ENCODE measurements at places on chromosomes 13 and 19.

GRCh38 chr13:74070513-74070912 is 63.7 kb downstream of the KLF12 start:
- DNase-seq: no peak

DNA sequence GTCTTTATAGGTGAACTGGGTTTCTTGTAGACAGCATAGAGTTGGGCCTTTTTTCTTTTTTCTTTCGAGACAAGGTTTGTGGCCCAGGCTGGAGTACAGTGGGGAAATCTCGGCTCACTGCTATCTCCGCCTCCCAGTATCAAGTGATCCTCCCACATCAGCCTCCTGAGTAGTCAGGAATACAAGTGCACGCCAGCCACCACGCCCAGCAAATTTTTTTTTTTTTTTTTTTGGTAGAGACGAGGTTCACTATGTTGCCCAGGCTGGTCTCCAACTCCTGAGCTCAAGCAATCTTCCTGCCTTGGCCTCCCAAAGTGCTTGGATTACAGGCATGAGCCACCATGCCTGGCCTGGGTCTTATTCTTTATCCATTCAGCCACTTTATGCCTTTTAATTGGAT is 5.1 kb upstream of the CALM3 start:
- DNase-seq: no peak

DNA sequence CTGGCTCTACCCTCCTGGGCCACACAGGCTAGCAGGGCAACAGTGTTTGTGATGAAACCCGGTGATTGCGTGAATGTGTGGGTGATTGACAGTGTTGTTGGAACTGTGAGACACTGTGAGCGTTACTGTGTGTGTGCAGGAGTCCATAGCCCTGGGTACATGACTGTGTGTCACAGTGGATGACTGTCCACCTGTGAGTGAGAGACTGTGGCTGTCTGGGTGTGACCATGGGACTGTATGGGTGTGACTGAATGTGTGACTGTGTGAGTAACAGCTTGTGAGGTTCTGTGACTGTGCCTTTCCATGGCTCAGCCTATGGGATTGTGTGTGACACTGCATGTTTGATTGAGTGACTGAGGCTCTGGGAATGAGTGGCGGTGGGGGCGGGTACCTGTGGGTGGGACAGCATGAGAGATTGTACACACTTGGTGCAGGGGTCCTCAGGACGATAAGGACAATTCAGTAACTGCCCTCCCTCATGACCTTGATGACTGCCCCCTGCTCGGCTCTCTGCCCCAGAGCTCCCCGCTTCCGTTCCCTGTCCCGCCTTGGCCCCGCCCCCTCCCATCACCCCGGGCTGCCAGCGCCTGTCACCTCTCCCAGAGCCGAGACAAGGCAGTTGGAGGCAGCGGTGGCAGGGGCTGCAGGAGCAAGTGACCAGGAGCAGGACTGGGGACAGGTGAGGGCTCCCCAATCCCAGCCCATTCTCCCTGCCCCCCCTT is at the start of gene GIPR:
GIPR (plus strand) TSS at position 602 of the 722 bp plus-strand sequence. CDS start 1,300 bp downstream, outside the sequence.
- peak; percentile 85 for DNase-seq

DNA sequence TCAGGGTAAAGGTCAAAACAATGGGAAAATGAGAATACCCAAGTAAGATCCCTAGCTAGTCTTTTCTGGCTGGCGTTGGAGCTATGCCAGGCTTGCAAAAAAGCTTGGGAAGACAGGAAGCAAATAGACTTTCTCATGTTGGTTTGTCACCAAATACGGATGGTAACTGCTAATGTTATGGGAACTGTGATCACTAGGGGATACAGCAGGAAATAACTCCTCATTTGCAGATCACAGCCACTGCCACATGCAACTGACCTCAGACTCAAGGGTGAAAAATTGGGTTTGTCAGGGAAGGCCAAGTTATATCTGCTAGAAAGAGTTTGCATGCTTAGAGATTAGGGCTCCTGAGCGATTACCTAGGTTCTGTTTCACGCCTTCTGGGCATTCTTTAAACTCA is 162.9 kb downstream of the NHLRC3 start:
- DNase-seq: no peak

DNA sequence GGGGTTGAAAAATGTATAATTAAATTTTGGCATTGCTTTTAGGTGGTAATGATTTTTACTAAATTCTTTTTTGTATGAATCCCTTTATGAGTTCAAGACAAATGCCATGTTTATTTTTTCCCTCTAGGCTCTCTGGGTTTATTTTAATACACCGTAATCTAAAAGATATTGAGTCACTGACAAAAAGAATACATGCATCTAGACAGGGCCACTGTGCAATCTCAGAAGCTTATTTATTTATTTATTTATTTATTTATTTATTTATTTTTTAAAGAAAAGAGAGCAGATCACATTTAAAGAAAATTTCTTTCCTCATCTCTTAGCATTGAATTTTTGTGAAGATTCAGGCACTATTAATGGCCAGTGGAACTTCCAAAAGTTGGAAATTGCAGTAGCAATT is 283.9 kb upstream of the SLC10A2 start:
- no peak for DNase-seq

GRCh38 chr13:100388923-100389322 is 199.7 kb downstream of the GGACT start:
- DNase-seq: no peak

- no peak for DNase-seq
Measured at GRCh38 chr19:18899624-18900560, 3.9 kb upstream of the CERS1 start.

DNA sequence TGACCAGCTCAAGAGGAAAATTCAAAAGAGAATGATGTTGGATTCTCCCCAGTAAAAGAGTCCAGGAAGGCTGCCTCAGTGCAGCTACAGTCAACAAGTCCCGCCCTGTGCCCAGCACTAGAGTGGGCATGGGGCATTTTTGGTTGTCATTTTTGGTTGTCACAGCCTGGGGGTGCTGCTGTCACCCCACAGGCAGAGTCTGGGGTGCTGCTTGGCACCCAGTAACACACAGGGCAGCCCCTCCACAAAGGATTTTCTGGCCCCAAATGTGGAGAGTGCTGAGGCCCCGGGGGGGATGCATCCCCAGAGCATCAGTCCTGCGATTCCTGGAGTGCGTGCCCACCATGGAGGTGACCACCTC is 28.2 kb upstream of the TMEM255B start:
- DNase-seq: no peak

DNA sequence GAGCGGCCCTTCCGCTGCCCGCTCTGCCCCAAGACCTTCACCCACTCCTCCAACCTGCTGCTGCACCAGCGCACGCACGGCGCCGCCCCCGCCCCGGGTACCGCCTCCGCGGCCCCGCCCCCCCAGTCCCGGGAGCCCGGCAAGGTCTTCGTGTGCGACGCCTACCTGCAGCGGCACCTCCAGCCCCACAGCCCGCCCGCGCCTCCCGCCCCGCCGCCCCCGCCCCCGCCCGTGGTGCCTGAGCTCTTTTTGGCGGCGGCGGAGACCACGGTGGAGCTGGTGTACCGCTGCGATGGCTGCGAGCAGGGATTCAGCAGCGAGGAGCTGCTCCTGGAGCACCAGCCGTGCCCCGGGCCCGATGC is 3.2 kb upstream of the NAT14 start:
- DNase-seq: no peak

- DNase-seq: peak; percentile 46
Measured at GRCh38 chr19:23403581-23404324, 8.5 kb upstream of the ZNF91 start.

- DNase-seq: no peak
Measured at GRCh38 chr19:2774953-2775555, 8.0 kb downstream of the SGTA start.

GRCh38 chr13:112879283-112879833 is 89.7 kb upstream of the MCF2L start:
- DNase-seq: no peak

- peak; percentile 71 for DNase-seq
Measured at GRCh38 chr13:30872276-30872594, 33.8 kb upstream of the MEDAG start.

DNA sequence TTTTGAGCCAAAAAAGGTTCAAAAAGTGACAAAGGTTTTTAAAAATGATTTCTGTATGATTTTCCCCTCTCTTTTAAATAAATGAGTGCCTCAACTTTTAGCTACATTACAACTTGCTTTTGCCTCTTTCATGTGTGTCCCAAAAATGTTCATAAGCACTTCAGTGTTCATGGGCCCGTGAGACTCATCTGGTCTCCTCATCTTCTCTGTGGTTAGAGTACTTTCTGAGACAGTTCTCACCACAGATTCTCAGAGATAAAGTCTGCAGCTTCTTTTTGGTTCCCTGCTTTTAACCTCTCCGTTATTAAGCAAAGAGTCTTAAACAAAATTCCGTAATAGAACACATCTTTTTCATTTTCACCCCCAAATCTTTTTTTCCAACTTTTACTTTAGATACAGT is 156.9 kb downstream of the DLEU7 start:
- no peak for DNase-seq

- DNase-seq: peak; percentile 91
Measured at GRCh38 chr19:1383312-1384084, at the start of gene NDUFS7. Gene NDUFS7 (plus strand): TSS chr19:1383907. CDS start chr19:1383927, 20 bp downstream.

DNA sequence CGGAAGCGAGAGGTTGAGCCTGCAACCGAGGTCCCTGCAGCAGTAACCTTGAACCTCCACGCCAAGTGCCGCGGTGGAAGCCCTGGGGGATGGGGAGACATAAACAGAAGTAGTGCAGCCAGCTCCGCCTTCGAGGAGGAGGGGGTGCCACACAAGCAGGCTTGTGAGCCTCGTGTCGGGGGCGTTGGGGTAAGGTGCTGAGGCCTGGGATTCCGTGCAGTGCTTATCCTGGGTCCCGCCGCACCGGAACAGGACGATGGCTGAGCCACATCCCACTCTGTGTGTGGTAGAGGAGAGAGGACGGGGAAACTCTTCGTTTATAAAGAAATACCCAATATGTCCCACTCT is 51.0 kb downstream of the SOX1 start:
- DNase-seq: no peak

DNA sequence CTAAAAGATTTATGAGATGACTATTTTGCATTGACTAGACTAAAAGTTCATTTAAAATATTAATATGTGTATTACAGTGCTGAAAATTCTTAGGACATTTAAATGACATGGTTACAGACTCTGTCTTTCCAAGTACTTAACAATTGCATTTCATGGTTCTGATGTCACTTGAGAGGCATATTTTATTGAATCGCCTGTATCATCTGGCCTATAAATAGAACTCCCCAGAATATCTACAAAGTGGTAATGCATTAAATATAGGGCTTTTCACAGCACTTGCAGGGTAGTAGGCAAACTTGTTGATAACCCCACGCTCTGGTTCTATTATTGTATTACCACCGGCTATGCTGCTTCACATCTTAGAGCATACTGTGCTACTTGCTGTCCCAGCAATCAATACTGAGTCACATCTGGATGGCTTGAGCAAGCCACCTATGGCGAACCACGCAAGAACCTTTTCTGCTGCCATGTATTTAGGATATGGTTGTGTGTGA is 400.6 kb downstream of the HS6ST3 start:
- DNase-seq: no peak
